ENCODE measurements at places on chromosomes 4 and X.

- peak; percentile 18 for DNase-seq
Measured at GRCh38 chr4:46329118-46329976, 60.6 kb downstream of the GABRA2 start.

- DNase-seq: no peak
Measured at GRCh38 chr4:77010841-77011354, 61.3 kb downstream of the SEPTIN11 start.

- no peak for DNase-seq
Measured at GRCh38 chr4:46975812-46976553, 17.4 kb downstream of the GABRA4 start.

DNA sequence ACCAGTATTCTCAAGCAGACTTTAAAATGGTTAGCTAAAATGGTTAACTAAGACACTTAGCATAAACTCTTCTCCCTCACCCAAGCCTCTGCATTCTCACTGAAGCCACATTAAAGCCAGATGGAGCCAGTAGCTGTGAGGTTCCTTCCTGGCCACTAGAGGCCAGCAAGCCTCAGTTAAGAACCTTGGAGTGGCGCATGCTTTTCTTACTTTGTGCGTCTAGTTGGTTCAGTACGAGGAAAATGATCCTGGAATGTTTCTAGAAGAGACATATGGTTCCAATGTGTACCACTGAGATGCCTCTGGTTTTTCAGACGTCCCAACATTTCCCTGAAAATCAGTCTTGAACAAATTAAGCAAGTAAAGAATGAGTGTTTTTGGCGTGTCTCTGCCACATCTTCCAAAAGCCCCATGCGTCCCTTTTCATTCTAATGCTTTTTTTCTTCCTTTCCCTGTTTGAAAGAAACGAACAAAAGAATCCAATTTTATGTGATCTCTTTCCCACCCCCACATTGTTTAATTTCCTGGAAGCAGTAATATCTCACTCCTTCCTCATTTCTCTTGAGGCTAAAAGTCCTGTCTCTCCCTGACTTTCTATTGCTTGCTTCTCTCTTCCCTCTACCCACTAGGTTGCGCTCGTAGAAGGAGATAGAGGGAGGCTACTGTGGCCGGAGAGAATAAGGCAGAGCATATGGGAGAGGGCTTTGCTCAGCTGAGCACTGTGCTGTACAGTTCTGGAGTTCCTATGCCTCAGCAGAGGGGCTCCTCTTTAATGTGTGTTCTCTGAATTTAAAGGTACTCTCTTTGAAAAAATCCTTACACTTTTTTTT lies 82.9 kb upstream of the TAB3 start:
- no peak for DNase-seq

DNA sequence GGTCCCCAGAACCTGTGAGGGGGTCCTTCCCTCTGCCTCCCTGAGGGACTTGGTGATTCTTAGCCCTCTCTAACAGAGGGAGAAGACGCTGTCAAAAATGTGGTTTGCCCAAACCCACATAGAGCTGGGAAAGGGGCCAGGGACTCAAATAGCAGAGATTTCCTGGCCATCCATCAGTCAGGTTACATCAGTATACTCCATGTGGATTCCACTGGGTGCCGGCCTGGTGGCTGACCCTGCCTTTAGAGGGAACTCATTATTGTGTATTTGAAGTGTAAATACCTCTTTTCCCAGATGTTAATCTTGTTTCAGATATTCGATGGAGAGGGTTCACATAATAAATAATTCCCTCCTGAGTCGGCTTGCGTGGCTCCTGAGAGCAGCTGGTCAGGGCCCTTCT lies 130.3 kb downstream of the TBL1X start:
- DNase-seq: no peak

- DNase-seq: no peak
Measured at GRCh38 chr4:6986072-6986780, 56.9 kb upstream of the TADA2B start.

Data from Jurkat, Clone E6-1 (cell line).